ENCODE measurements at places on chromosomes 5 and 9.
A peak's percentile ranks its signal among the peaks of the same experiment; 100 is the strongest.

DNA sequence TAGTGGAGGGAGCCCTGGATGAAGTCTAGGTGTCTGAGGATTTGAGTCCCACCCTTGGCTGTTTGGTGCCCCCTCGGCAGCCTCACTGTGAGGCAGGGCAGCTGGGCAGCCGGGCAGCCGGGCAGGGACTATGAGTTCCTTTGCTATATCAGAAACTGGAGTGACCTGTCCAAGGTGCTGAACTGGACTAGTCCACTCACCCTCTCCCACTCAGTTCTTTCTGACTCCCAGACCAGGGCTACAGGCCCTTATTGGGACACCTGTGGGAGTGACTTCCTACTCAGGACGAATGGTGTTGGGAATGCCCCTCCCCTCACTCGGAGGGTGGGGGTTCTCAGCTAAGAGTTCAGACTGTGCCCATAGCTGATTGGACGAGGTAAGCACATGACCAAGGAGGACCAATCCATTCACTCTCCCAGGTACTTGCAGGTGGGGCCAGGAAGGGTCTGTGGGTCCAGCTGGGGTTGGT is 34.1 kb upstream of the RAPGEF1 start:
- peak; percentile 23 for DNase-seq

- DNase-seq, result no peak
Observed at GRCh38 chr9:16247188-16247875, 623.1 kb downstream of the BNC2 start.

DNA sequence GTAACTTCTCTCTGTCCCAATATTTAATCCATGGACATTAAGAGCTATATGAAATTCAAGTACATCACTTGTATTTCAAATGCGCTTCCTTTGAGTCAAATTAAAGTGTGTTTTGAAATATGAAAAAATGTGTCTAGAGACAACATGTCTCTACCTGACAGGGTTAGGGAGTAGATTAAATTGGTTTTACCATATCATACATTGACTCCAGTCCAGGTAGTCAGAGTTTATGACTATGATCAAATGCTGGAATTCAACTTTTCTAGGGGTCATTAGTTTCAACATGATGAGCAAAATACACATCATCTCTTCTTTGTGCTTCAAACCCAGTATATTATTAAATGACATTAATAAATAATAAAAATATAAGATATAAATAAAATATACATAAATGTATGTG is 259.2 kb downstream of the CDH10 start:
- no peak for DNase-seq

GRCh38 chr5:95712347-95712958 is 18.7 kb upstream of the RHOBTB3 start:
- DNase-seq, result no peak

- no peak for DNase-seq
Observed at GRCh38 chr5:36373527-36374086, 71.9 kb upstream of the RANBP3L start.

DNA sequence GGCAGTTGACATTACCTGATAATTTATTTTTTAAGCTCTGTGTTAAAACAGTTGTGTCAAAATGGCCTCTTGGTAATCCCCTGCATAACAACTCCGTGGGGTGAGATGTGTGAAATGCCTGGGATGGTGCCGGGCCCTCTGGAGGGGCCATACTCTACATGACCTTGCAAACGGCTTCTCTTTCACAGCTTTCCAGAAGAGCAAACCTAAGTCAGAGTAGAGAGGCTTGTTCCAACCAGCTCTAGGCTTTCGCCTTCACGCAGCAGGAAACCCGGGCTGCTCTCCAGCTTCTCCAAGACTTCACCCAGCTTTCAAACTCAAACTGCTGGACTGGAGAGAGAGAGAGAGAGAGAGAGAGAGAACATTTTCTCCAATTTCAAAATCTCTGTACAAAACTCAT is 120.1 kb downstream of the SNX18 start:
- DNase-seq, result no peak

GRCh38 chr5:42656651-42657015 is 100.0 kb upstream of the CCDC152 start:
- no peak for DNase-seq

DNA sequence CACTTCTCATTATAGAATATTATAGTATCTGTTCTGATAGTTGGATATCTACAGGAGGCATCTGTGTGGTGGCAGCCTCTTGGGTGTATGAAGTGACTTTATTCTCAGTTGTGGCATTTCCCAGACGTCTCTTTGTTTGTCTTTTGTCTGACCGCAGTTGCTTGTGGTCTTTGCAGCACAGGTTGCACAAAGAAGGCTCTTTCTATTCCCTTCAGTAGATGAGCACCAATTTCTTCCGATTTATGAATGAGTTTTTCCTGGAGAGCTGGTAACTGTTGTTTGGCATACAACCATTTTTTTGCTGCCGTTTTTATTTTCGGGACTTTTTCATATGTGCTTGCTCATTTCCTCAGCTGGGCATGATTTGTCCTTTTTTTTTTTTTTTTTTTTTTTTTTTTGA is 56.4 kb upstream of the MYO10 start:
- no peak for DNase-seq

DNA sequence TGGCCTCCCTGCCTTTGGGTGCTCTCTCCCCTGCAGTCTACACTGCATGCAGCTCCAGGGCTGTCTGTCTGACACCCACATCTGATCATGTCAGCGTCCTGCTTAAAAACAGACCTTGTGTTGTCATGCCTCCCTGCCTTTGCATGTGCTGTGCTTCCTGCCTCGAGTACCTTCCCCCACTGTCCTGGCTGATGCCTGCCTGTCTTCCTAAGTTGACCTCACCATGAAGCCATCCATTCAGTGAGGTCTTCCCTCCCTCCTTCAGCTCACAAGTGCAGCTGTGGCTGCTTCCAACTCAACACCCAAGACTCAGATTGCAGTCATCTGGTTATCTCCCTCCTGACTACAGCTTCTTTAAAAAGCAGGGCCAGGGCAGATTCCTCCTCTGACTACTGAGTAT is 5.5 kb downstream of the ANGPTL2 start:
- no peak for DNase-seq

GRCh38 chr5:10289353-10289752 is 18.3 kb downstream of the CMBL start:
- DNase-seq, result peak; percentile 57

DNA sequence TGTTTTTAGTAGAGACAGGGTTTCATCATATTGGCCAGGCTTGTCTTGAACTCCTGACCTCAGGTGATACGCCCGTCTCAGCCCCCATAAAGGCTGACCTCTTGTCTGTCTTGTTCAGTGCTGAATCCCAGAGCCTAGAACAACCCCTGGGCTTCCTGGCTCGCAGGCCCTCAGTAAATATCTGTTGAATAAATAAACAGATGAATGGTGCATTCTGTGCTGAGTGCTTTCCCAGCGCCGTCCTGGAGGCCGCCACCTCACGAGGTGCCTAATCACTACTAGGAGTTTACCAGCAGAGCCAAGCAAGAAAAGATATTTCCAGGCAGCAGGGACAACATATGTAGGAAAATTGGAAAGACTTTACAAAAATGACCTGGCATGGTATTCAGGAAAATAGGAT is 88.5 kb downstream of the SNX24 start:
- no peak for DNase-seq

DNA sequence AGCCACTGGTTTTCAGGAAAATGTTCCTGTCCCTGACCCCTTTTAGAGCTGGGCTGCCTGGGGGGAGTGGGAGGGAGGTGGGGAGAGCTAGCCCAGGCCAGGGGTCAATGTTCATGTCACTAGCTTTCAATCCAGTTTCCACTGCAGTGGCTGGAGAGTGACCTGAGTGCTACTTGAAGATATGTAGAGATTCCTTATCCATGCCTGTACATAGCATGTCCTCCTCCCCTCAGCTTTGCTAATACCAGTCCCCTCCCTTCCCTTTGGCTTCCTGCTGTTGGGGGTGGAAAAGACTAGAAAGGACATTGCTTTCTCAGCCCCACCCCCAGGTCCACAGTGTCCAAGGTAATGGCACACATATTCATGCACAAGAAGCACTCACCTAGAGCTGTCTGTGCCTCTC is 7.8 kb downstream of the DNAJB5 start:
- no peak for DNase-seq

GRCh38 chr5:108193021-108193795 is 188.7 kb downstream of the FBXL17 start:
- DNase-seq, result no peak

GRCh38 chr9:91611582-91611981 is 187.9 kb upstream of the NFIL3 start:
- DNase-seq, result no peak

- no peak for DNase-seq
Observed at GRCh38 chr9:127991757-127992274, 11.0 kb upstream of the EEIG1 start.

GRCh38 chr5:31638748-31639418 is at the start of gene PDZD2:
Gene PDZD2 (plus strand): TSS chr5:31639131.
- peak; percentile 35 for DNase-seq

DNA sequence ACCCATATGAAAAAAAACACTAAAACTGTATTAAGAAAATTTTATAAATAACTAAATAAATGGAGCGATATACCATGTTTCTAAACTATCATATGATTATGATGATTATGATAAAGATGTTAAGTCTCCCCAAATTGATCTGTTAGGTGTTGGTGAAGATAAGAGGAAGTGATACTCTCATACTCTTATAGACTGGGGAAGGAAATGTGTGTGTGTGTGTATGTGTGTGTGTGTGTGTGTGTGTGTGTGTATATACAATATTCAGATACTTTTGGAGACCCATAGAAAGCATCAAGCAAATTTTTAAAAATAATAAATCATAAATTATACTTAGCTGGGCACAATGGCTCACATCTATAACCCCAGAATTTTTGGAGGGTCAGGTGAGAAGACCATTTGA is 62.9 kb downstream of the TMEM232 start:
- no peak for DNase-seq

GRCh38 chr9:79431019-79431679 is 140.6 kb upstream of the TLE4 start:
- no peak for DNase-seq

- DNase-seq, result no peak
Observed at GRCh38 chr9:119184265-119184936, 184.8 kb downstream of the BRINP1 start.

DNA sequence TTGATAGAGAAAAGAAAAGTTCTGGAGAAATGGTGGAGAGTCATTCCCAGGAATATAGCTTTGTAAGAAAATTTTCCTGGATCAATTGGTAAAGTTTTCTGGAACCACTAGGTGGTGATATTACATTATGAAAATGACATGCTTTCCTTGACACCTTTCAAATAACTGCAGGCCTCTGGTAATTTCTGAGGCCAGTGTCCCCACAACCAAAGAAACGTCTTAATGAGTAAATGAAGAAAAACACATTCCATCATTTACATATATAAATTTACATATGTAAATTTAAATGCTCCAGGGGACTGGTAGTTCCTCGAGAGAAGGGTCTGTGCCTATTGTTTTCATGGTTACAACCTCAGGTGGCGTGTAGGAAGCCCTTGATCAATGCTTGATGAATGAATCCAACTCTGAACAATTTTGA is 17.2 kb upstream of the RGS3 start:
- no peak for DNase-seq

- no peak for DNase-seq
Observed at GRCh38 chr5:121967187-121967586, 5.4 kb downstream of the SRFBP1 start.

- no peak for DNase-seq
Observed at GRCh38 chr9:8351436-8351835, 551.9 kb upstream of the DMAC1 start.

DNA sequence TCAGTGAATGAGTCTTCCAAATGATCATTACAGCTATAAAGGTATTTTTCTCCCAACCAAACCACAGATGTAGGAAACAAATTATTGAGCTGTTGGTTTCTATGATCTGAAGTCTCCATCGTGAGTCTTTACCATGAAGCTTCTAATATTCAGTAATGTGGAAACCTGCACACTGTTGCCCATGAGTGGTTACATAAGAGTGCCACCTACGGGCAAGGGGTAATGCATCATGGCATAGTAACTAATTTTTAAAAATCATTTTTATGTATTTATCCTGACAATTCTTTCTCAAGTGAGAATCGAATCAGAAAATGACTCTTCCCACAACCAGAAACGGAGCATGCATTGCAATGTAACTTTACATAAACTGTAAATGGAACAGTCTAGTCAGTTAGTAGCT is 282.5 kb upstream of the SMARCA2 start:
- no peak for DNase-seq

DNA sequence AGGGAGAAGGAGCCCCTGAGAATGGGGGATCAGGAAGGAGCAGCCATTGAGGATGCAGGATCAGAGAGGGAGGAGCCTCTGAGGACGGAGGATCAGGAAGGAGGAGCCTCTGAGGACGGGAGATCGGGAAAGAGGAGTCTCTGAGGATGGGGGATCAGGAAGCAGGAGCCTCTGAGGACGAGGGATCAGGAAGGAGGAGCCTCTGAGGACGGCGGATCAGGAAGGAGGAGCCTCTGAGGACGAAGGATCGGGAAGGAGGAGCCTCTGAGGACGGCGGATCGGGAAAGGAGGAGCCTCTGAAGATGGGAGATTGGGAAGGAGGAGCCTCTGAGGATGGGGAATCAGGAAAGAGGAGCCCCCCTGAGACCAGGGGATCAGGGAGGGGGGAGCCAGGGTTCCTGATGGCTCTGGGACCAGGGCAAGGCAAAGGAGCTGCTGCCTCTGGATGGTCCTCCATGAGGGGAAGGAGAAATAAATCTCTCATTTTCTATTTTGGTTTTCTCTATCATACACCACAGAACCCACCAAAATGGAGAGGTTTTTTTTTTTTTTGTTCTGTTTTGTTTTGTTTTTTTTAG is 22.6 kb upstream of the SARDH start:
- no peak for DNase-seq

- DNase-seq, result no peak
Observed at GRCh38 chr9:121861501-121862180, 210.2 kb downstream of the DAB2IP start.

DNA sequence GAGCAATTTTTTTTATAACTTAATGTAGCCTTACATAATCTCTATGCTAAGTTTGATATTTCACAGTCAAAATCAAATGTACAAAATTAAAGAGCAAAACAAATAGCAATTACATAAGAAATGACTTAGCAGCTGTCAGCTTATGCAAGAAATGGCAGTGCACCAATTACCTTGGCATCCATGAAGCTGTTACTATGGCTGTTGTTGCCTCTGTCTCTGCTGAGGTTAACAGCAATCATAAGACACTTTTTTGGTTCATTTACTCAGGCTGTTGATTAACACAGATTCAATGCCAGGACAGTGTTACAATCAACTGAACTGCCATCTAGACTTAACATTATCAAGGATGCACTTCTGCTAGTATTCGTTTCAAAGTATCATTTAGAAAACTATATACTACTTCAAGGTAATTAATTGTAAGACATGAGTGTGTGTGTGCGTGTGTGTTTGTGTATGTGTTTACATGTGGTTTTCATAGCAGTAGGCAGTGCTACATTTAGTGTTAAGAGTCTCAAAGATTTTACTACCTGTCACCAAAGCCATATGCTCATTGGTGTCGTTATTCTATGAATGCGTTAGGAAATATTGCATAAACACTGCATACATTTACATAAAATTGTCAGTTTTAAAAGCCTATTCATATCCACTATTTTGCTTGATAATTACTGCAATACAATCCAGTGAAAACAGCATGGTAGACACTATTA is 1084.2 kb upstream of the COX7C start:
- DNase-seq, result no peak

- DNase-seq, result no peak
Observed at GRCh38 chr5:13403351-13403750, 541.1 kb downstream of the DNAH5 start.

GRCh38 chr9:16236882-16237281 is 633.6 kb downstream of the BNC2 start:
- no peak for DNase-seq

All from LNCaP clone FGC (cell line).